GM04503 (cell line): ENCODE measurements at places on chromosomes 4 and X.

DNA sequence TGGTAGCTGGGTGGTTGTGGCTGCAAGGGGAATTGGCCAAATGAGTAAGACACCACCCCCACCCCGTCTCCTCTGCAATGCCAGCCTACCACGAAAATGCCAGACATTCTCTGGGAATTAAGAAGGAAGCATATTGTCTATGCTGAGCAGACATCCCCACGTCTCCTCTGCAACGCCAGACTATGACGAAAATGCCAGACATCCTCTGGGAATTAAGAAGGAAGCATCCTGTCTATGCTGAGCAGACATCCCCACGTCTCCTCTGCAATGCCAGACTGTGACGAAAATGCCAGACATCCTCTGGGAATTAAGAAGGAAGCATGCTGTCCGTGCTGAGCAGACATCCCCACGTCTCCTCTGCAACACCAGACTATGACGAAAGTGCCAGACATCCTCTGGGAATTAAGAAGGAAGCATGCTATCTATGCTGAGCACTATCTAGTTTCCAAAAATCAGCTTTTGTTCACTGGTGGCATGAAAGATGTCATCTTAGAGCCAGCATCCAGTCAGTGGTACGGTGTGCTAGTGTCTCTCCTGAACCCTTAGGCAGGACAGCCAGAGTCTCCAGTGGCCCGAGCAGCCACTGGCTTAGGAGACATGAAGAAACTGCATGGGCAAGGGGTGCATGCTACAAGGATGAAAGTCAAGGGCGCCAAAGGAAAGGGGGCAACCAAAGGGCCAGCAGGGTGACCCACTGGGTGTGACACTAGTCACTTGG, 339.8 kb upstream of the FRG1 start:
- DNase-seq, result no peak

GRCh38 chr4:41160856-41161255, 53.5 kb downstream of the APBB2 start:
- no peak for DNase-seq

DNA sequence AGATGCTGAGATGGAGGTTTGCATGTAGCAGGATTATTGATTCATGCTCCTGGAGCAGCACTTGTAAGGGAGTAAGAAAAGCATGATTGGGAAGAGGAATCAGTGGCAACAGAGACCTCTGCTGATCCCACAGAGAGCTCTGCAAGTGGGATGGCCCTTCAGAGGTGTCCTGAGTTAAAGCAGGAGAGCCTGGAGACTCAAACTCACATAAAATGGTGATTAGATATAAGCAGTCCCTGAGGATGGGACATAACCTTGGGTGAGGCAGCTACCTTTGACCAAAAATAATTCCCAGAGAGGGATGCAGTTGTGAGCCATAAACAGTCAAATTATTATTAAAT, 25.4 kb upstream of the BMPR1B start:
- no peak for DNase-seq

DNA sequence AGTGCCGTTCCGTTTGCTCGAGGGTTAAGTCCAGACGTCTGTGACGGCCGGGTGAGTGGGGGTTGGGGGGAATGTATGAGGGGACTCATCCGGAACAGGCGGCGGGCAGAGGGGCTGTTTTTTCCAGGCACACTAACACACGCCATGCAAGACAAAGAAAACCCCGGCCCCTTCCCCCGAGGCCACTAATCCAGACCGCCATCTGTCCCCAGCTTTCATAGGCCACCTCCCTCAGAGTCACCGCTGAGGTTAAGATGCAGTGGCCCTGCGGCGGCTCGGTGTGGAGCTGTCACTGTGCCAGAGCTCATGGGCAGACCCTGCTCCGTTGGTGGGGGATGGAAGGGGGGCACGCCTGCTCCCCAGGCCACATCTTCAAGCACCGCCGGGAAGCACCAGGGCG, 34.1 kb downstream of the SORCS2 start:
- DNase-seq, result no peak

DNA sequence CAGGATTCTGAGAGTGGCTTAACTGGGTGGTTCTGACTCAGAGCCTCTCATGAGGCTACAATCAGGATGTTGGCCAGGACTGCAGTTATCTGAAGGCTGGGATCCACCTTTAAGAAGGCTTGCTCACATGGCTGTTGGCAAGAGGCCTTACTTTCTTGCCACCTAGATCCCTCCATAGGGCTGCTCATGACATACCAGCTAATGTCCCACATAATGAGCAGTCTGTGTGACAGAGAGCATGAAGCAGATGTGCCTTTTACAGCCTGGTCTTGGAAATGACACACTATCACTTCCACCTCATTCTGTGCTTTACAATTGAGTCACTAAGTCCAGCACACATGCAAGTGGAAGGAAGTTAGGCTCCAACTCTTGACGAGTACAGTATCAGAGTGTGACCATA, 4.3 kb upstream of the RBM3 start:
- DNase-seq, result peak; percentile 17
